ENCODE measurements at places on chromosomes 11 and 22.

GRCh38 chr11:59106363-59107336 is at the start of gene FAM111B:
Gene FAM111B, plus strand, starts transcription at chr11:59107237. Its CDS starts 2,389 bp downstream, at chr11:59109626.
- DNase-seq, result peak; percentile 83

GRCh38 chr11:64803158-64803845 is at the start of gene MAP4K2:
Gene MAP4K2, minus strand, starts transcription at chr11:64803214. Its CDS starts 65 bp downstream, at chr11:64803149.
- DNase-seq, result peak; percentile 39

DNA sequence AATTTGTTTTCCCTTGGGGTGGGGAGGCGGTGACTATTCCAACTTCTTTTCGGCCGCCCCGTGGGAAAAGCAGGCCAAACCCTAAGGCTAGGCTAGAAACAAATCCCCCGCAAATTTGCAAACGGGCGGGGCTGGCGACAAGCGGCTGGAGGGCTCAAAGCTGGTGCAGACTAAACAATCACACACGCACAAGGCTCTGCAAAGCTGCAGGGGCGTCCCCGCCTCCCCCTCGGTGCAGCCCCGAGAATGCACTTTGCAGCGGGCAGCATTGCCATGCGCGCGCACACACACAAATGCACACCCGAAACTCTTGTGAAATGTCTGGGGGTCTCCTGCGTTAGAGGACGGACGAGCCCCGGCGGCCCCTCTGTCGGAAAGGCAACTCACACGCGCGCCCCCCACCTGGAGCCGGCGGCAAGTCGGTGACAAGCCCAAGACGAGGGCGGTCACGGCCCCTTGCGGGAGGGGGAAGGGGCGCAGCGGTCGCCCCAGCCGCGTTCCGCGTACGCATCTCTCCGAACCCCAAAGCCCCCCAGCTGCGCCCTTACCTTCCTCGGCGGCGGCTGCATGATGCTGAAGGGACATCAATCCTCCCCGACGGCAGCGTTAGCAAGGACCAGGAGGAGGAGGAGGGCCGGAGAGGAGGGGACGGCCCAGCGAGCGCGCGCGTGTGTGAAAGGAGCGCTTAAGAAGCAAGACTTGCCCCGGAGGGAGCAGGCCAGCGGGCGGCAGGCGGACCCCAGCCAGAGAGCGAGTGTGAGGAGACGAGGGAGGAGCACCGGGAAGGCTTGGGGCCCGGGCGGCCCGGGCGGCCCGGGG is 600 bp downstream of the FCHSD2 start:
- DNase-seq, result peak; percentile 24

- DNase-seq, result no peak
These were observed 15.1 kb downstream of the PITPNB start for GRCh38 chr22:27903805-27904473.

DNA sequence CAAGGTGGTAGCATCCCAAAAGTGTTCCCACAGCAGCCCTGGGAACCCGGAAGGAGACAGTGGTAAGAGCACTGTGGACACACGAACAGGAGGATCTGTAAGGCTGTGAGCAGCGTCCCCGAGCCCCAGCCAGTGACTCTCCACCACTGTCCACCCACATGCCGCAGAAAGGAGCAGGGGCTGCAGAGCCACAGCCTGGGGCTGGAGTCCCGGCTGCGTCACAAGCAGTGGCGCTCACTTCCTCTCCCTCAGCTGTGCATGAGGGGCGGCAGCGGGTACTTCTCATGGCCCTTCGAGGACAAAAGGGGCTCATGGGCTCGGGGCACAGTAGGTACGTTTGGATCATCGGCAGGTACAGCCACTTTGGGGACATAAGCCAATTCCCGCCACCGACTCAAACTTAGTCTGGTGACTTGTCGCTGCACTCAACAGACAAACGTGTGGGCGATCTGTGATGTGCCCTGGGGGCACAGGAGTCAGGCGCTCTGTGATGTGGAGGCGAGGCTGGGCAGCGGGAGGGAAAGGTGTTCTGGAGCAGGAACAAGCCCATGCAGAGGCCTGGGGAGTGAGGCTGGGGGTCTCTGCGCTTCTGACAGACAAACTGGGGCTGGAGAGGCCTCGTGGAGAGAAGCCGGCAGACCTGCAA is 68.5 kb downstream of the SCUBE1 start:
- no peak for DNase-seq

DNA sequence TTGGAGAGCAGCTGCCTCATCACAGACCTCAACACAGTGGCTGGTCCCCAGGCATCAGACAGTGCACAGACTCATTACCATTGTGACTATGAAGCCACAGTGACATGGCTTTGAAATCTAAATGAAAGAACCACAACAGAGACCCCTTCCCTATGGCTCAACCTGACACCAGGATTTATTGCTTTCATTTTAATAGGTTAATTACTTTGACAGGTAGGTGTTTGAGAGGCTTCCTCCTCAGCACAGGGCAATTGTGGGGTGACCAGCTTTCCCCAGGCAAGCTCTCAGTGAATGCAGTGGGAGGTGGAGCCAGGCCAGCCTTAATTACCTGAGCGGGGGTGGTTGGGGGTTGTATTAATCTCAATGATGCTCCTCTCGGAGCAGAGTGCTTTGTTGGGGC is 102.3 kb downstream of the CHST1 start:
- DNase-seq, result no peak

DNA sequence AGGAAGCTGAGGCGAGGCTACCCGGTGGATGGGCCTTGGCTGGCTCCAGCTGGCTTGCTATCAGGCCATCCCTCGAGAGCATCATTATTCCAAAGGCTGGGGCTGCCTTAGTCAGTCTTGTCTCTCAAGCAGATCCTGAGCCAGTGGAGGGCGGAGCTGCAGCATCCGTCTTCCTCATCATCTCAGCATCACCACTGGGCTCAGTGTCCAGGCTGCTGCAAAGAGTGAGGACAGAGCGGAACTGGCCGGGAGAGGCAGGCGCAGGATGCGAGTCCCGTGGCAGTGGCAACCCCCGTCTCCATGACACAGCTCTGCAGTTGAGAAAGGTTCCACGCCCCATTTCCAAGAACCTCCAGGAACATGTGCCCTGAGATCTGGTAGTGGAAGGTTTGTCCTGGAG is 4.4 kb downstream of the TP53I11 start:
- no peak for DNase-seq

GRCh38 chr11:45180179-45180847 is 33.9 kb downstream of the PRDM11 start:
- DNase-seq, result no peak

DNA sequence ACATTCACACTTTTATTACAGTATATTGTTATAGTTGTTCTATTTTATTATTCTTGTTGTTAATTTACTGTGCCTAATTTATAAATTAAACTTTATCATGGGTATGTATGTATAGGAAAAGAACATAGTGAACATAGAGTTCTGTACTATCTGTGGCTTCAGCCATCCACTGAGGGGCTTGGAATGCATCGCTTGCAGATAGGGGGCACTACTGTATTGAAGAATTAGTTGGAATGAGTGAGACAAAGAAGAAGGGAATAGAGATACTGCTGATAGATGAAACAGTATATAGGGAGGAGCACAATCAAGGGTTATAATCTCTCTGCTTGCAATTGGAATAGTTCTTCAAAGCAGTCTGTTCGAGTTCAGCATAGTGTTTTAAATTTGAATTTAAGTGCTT is 432.2 kb downstream of the RAB38 start:
- no peak for DNase-seq

DNA sequence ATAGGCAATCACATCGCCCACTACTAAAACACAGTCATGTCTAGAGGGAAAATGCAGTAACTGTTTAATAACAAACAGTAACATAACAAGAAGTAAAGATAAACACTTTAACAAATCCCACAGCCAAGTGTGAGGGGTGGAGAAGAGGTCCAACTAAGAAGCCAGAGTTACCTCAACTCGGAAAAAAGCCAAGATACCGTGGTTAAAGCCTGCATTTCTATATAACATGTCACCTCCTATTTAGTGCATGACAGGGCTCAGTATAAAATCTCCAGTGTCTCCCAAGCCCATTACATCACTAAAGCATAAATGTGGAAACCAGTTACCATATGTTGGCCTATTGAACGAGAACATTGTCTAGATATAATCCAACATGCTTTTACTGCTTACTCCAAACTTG is 281.7 kb downstream of the LRRC4C start:
- DNase-seq, result no peak

GRCh38 chr22:44369916-44370801 is 57.4 kb upstream of the SHISAL1 start:
- no peak for DNase-seq

DNA sequence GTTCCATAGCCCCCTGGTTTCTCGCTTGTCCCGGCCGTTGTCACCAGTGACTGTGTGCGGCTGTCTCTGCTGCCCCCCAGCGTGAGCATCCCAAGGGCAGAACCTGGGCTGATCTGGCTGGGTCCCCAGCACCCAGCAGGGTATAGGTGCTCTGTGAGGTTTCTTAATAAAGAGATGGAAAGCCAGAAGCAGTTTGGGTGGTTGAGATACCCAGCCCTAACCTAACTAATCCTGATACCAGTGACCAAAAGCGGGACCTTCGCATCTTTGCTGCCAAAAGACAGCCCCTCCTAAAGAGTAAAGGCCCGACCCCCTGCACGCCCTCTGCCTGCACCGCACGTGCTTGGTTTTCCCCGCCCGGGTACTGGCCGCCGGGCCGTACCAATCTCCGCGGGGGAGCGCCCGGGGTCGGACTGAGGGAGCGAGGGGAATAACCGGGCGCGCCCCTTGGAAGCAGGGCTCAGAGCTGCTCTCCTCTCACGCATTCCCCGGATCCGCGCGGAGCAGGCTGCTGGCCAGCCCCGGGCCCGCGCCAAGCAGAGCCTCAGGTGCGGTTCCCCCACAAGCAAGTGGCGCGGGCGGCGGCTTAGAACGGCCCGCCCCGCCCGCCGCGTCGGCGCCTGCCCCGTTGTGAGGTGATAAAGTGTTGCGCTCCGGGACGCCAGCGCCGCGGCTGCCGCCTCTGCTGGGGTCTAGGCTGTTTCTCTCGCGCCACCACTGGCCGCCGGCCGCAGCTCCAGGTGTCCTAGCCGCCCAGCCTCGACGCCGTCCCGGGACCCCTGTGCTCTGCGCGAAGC is at the start of gene DGAT2:
DGAT2 (plus strand) TSS at position 667 of the 797 bp plus-strand sequence. CDS start 214 bp downstream, outside the sequence.
- peak; percentile 77 for DNase-seq

- DNase-seq, result no peak
These were observed 790.2 kb downstream of the TBC1D22A start for GRCh38 chr22:47552541-47553205.

DNA sequence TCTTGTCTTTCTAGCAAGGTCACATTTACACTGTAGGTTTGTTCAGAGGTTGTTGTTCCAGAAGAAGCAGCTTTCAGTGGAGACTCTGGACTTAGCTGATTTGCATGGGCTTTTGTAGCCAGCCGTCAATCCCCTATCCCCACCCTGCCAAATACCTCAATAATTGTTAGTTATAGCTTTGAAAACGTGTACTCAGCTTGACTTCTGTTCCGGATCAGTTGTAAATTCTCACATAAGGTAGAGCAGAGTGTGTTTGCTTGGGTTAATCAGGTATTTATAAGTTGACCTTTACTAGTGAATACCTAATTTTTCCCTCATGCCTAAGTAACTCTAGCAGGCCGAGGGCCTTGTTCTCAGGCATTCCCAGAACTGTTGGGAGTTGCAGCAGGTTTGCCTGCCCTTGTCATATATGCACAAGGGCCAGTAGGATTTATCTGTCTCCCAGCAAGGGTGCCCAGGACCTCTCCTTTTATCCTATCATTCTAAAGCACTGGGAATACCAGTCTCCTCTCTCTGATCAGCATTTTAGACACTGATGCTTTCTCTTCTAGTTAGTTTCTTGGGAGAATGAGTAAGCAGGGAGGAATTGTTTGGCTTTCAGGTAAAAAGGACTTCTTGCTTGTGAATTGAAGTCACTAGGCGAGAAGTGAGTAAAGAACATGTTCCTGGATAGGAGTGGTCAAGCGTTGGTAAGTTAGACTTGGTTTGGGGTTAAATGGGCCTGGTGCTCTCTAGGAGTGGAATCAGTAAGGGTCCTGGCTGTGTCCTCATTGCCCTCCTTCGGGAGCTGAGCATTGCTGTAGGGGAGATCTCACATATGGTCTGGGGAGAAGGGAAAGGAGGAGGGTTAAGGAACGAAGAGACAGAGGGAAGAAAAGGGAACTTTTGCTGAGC is 22.1 kb downstream of the STIM1 start:
- DNase-seq, result no peak

DNA sequence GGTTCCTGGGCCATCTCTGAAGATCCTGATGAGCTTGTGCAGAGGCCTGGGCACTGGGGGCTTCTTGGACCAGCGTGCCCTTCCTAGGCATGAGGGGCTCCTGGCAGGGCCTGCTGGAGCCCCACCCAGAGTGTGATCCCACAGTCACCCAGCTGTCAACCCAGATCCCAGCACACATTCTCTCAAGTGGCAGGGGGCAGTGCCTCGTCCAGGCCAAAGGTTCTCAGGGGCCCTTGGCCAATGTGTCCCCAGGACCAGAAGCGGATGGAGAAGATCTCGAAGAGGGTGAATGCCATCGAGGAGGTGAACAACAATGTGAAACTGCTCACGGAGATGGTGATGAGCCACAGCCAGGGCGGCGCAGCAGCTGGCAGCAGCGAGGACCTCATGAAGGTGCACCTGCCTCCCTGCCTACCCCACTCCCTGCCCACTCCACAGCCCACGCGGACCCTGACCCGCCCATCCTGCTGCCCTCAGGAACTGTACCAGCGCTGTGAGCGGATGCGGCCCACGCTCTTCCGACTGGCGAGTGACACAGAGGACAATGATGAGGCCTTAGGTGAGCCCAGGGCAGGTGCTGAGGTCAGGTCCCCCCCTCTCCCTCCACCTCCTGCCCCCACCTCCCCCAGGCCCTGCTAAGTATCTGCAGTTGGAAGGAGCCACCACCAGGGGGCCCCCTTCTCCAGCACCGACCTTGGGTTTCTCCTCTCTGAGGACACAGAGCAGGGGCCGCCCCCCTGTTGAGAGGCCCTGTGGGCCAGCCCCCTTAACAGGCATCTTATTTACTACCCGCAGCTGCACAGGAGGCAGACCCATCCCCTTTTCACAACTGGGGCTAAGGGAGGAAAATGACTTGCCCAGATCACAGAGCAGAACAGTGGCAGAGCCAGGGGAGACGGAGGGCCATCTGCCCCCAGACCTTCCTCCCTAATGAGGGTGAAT is 14.7 kb downstream of the GGA1 start:
- no peak for DNase-seq

DNA sequence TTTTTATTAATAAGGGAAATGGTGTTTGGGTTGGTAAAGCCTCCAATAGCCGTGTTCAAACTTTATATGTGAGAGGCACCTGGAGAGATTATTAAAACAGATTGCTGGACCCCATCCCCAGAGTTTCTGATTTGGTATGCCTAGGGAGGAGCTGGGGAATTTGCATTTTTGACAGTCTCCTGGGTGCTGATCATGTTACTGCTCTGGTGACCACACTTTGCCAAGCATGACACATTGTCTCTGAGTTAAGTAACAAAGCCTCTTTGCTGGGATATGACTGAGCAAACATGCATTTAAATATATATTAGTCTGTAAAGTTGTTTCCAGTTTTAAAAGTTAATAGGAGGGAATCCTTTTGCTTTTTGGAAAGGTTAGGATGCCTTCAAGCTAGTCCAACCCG is 140.4 kb downstream of the NAV2 start:
- no peak for DNase-seq

GRCh38 chr11:7571640-7572000 is 57.8 kb downstream of the PPFIBP2 start:
- DNase-seq, result peak; percentile 72

- no peak for DNase-seq
These were observed 511.8 kb downstream of the METTL15 start for GRCh38 chr11:28619846-28620540.

GRCh38 chr11:120128392-120129119 is 9.4 kb downstream of the TRIM29 start:
- no peak for DNase-seq
